ENCODE measurements at places on chromosomes 1 and 21.

- DNase-seq = peak; percentile 84
Measured at GRCh38 chr1:227762231-227762911, 27.1 kb downstream of the SNAP47 start.

DNA sequence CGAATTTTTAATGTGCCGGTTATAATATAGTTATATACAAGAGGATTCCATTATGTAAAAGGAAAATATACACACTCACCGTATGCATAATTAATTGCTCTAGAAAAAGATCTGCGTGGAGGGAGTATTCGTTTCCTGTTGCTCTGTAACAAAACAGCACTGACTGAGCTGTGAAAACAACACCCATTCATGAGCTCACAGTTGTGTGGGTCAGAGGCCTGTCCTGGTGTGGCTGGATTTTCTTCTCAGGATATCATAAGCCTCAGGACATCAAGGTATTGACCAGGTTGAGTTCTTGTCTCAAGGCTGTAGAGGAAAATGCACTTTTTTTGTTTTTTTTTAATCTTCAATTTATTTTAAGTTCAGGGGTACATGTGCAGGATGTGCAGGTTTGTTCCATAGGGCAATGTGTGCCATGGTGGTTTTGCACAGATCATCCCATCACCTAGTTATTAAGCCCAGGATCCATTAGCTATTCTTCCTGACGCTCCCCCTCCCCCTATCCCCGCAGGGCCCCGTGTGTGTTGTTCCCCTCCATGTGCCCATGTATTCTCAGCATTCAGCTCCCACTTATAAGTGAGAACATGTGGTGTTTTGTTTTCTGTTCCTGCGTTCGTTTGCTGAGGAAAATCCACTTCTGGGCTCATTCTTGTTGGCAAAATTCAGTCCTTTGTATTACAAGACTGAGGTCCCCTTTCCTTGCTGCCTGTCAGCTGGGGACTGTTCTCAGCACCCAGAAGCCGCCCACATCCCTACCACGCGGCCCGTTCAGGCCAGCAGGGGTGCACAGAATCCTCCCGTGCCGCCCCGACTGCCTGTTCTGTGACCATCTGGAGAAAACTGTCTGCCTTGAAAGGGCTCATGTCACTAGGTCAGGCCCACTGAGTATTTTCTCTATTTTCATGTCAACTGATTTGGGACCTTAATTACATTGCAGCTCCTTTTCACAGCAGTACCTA, 87.4 kb upstream of the ERRFI1 start:
- DNase-seq = no peak

GRCh38 chr1:186440584-186440983, 20.3 kb downstream of the PDC start:
- no peak for DNase-seq

- no peak for DNase-seq
Measured at GRCh38 chr21:15054089-15054488, 10.7 kb downstream of the NRIP1 start.

- no peak for DNase-seq
Measured at GRCh38 chr1:111895469-111895868, 94.0 kb downstream of the KCND3 start.

DNA sequence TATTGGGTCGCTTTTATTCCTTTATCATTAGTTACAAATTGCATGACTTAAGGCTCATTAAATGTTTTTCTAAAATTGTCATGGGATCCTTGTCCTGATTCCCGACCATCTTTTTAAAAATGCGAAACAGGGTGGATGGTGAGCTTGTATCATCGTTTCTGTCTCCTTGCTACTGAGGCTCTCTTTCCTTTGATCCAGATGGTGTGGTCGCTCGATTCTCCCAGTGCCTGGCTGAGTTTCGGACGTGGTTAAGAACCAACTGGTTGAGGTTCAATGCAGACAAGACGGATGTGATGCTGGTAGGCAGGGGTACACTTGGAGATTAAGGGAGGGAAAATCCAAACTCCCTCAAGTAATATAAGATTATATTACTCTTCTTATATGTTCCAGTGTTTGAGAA, 1.2 kb downstream of the MIER1 start:
- DNase-seq = no peak
